Stimulated activated CD8-positive, alpha-beta memory T cell treated with anti-CD3 and anti-CD28 coated beads, Interleukin-7, amount 100 ng/mL, for 1 hour (primary cell): ENCODE measurements at places on chromosomes 2 and 18.

GRCh38 chr18:9756271-9756932, 48.3 kb downstream of the RAB31 start:
- no peak for DNase-seq

GRCh38 chr18:7017013-7017412, 100.6 kb downstream of the LAMA1 start:
- DNase-seq = no peak

- no peak for DNase-seq
These were observed 95.1 kb downstream of the EHBP1 start for GRCh38 chr2:62800618-62801017.

- no peak for DNase-seq
These were observed 5.9 kb upstream of the GULP1 start for GRCh38 chr2:188285774-188286173.

- DNase-seq = no peak
These were observed 458.6 kb upstream of the CDH2 start for GRCh38 chr18:28635530-28635929.

- peak; percentile 32 for DNase-seq
These were observed 480 bp downstream of the DSEL start for GRCh38 chr18:67515942-67516538.

DNA sequence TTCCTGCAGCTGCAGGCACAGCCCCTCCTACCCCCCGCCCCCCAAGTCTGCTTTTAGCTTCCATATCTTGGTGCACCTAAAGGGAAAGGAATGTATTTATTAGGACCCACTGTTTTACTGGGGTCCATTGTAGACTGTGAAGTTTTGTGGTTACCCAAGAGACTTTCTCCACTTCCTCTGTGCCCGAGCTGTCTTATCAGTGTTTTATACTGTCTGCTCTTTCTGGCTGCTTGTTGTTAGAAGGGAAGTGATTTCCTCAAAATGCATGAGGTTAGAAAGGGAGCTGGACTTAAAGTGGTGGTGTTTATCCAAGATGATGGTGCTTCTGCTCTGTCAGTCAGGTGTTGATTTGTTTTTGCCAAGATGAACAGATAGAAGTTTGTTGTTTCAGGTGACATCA, 85.0 kb downstream of the PTH2R start:
- no peak for DNase-seq

GRCh38 chr2:133452583-133452982, 115.7 kb downstream of the NCKAP5 start:
- no peak for DNase-seq

DNA sequence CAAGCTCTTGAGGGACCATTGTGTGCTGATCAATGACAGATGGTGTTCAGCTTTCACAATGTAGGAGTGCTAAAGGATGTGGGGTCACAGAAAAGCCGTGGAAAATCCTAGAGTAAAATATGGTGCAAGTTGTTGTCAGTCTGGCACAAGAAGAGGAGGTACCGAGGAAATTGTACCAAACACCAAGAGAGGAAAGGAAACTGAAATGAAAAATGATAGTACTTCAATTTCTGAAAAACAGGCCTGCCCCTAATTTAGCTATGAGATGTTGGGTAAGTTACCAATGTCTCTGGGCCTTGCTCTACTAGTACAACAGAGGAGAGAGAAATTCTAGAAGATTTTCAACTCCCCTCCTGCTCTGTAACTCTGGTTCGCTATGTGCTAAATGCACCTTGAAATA, 78.8 kb upstream of the PELI1 start:
- DNase-seq = no peak
